Cerebellar nuclear complex (tissue), 1 donor: ENCODE measurements at places on chromosomes 6 and 20.

- no peak for DNase-seq
Measured at GRCh38 chr6:56772737-56773184, 130.1 kb upstream of the DST start.

- no peak for DNase-seq
Measured at GRCh38 chr20:60960500-60960899, 291.6 kb upstream of the CDH4 start.

GRCh38 chr6:14002176-14002947, 77.6 kb downstream of the RNF182 start:
- no peak for DNase-seq

- no peak for DNase-seq
Measured at GRCh38 chr20:16317445-16318362, 255.5 kb downstream of the KIF16B start.

DNA sequence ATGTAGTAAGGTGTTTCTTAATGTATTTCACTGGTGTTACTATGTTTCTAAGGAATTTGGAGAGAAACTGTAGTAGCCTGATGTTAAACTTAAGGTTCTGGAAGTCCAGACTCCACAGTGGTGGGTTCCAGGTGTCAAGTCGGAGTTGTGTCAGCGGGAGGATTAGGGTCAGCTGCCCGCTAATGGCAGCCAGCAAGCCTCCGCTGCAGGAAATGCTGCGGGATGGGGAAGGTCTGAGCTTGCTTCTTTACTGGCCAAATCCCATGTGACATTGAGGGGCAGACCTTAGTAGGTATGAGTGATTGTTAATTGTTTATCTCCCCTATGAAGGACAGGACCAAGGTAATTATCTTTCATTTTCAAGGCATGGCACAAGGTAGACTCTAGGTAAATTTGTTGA, 3.7 kb upstream of the ARID1B start:
- DNase-seq = no peak

GRCh38 chr20:50227506-50227905, 36.9 kb downstream of the CEBPB start:
- DNase-seq = no peak
